Natural killer cell (primary cell): ENCODE measurements at places on chromosomes 6 and 20. TPM values are rescaled to one million over a fixed set of nuclear protein-coding genes. Genes with fewer than 3 reads are reported as not detected.

DNA sequence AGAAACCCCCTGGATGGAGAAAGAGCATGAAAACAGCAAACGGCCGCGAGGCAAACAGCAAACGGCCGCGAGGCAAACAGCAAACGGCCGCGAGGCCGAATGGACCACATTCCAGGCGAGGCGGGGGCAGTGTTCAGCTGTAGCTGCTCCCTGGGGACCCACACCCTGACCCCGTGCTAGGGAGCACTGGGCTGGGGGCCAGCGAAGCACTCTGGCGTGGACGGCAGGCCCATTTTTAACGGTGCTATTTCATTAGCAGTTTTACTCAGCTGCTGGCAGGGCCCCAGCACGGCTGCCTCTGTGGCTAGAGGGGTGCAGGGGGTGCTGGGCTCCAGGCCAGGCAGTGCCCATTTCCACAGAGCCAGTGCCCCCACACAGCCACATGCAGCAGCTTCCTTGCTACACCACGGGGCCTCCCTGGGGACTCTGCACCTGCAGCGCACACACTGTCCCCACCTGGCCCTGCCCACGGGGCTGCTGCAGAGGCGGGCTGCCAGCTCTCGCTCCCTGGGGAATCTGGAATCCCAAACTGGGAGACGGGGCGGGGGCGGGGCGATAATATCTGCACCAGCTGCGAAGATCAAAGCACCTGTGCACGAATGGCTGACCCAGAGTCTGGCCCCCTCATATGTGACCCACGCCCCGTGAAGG, 35.6 kb upstream of the SLCO4A1 start:
- H3K4me1 ChIP-seq, result peaks cover 56% of the 10 kb centered on the region
- H3K36me3 ChIP-seq, result no peaks in the 10 kb centered on the region
- H3K27ac ChIP-seq, result peak overlapping the region; percentile 5

DNA sequence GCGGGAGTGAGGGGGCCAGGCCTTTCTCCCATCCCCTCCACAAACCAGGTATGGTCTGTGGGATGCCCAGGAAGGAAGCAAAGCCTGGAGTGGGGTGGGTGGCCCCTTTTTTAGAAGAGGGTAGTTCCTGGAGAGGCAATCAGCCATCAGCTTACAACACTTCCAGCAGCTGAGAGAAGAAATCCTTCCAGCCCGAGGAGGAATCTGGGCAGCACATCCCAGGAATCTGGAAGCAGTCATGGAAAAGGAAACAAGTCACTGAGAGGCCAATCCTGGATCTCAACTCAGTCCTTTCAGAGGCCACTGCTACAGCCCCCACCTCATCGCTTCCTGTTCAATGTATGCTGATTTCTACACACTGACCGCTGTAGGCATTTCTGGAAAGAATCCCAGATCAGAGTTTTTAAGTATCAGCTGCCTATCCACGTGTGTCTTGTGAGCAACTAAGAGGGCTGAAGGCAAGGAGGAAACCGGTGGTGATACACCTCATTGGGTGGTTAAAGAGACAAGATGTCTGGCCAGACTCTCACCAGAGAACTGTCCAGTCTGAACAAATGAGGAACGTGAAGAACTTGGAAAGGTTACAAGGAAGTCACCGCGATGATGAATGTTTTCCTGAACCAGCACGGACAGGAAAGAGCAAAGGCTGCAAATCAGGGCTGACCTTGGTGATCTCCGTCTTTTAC, 92.9 kb upstream of the SHLD1 start:
- no peak for DNase-seq
- no peak overlapping the region for H3K4me3 ChIP-seq
- H3K4me1 ChIP-seq, result peaks cover 30% of the 10 kb centered on the region
- H3K27ac ChIP-seq, result no peak overlapping the region
- no peaks in the 10 kb centered on the region for H3K36me3 ChIP-seq

- no peak for DNase-seq
- H3K27ac ChIP-seq, result peak overlapping the region; percentile 4
- no peak overlapping the region for H3K4me3 ChIP-seq
- no peaks in the 10 kb centered on the region for H3K27me3 ChIP-seq
Measured at GRCh38 chr6:110233770-110234374, 53.6 kb downstream of the CDC40 start.

DNA sequence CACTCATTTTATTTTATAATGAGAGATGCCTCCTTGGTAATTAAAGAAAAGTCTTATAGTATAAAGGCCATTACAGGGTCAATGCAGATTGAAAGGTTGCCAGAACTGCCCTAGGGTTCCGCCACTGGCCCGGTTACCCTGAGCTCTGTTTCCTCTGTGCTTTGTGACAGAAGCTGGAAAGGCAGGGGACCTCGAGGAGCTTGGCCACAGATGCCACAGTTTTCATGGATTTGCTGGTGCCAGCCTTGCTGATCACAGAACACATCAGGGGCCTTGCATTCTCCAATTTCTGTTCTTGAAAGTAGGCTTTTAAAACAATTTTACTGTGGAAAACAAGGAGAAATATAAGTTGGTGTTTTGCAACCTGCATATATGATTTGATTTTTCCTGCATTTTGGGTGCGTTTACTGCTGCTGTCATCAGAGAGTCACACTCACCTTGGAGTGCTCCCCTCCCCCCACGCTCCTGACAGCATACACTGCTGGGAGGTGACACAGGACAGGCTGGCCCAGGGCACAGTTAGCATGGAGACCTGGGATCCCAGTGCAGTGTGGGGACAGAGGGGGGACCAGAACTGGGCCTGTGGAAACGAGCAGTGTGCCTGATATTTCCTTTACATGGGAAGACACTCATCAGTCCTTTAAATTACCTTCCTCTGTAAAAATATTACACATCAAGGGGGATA, 142.8 kb downstream of the CFAP61 start:
- H3K27me3 ChIP-seq, result no peaks in the 10 kb centered on the region
- no peak for DNase-seq
- H3K4me3 ChIP-seq, result no peak overlapping the region

DNA sequence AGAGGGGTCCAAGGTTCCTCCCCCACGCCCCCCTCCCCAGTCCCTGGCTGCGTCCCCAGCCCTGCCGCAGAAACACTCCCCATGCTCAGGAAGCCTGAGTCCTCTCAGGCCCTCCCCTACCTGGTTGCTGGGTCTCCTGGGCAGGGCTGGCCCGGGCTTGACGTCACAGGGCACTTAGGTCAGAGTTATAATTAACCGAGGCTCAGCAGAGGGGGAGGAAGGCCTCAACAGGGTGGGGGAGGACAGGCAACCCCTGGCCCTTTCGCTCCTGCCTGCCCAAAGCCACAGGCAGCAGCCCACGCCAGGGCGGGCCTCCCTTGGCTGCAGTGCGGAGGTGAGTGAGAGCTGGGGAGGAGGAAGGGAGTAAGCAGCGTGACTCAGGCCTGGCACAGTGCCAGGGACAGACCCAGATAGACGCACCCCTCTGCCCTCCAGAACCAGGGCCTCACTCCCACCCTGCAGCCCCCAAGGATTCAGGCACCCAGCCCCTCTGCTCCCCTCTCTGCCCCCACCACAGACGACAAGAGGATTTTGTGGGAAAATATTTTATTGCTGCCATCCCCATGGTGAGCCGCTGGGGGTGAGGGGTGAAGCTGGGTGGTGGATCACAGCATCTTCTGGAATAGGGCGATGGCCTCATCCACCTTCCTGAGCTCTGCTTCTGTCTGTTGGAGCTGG, at the start of gene VWA7:
TSS of gene VWA7 (minus strand) at position 340 of the 678 bp plus-strand sequence. CDS start 549 bp downstream, outside the sequence.
- no peak within 1 kb of the TSS for H3K4me3 ChIP-seq
- H3K36me3 ChIP-seq, result peaks cover 35% of the 10 kb centered on the region
- H3K27me3 ChIP-seq, result no peaks in the 10 kb centered on the region
- peak within 1 kb of the TSS; percentile 55 for H3K27ac ChIP-seq

Gene BACH2
- 37.8 TPM for total RNA-seq

Gene TP53TG5
- total RNA-seq, result not detected

Gene VSX1
- not detected for total RNA-seq
